ENCODE measurements at places on chromosomes 2 and 18.

DNA sequence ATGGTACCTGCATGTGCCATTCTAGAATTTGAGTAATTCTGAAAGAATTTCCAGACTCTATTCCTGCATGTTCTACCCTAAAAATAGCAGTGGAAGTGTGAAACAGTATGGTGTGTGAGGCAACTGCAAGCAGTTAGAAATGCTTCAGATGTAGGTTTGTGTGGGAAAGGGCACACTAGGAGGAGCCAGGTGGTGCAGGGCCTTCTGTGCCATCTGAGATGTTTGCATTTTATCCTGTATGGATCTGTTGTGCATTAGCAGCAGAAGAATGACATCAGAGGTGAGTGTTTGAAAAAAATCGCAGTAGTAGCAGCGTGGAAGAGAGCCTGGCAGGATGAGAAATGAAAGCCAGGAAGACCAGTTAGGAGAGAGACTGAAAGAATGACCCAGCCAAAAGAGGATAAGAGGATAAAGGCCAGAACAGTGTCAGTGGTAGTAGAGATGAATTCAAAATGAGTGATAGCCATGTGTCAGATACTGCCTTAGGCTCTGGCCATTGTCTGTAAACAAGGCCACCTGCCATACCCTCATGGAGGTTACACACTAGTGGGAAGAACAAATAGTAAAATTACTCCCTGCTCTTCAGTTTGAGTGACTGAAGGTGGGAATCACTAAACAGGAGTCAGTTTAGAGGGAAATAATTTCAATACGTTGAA is 142.2 kb downstream of the PKP4 start:
- DNase-seq: no peak

DNA sequence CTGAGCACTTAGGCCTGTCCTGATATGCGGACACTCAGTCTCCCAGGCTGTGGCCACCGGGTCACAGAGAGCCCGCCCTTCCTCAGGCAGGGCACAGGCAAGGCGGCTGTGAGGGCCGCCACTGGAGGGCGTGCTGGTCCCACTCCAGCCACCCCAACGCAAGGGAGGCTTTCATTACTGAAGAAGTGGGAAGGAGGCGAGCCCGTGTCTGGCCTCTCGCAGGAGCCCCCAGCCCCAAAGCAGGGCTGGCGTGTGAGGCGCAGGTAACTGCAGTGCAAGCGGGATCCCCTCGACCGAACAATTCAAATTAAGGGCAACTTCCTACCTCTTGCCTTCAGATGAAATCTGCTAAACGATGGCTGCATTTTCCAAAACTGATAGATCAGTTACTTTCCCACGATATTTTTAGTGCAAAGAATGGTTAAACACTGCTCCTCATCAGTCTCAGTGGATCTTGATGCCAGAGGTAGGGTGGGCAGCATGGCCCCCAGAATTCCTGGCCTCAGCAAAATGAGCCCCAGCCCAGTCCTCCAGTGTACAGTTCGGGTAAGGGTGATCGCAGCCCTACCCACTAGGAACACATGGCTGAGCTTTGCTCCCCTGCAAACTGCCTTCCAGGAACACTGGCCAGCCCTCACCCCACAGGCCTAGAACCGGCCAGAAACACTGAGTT is 97.2 kb downstream of the SEPTIN10 start:
- DNase-seq: no peak

DNA sequence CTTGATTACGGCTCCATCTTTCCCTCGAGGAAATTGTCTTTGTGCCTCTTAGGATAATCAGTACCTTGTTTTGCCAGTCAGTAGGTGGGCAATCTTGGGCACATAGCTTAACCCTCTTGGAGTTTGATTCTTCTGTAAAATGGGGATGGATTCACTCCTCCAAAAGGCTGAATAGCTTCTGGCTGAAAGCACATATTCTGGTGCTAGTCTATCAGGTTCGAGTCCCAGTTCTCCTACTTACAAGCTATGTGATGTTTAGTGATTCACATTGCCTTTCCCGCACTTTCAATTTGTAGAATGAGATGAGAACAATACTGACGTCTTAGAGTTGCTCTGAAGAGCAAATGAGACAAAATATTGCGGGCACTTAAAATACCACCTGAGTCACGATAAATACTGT is 43.9 kb downstream of the ATIC start:
- DNase-seq: no peak

- DNase-seq: no peak
These were observed 26.1 kb upstream of the STAT4 start for GRCh38 chr2:191176801-191177438.

GRCh38 chr2:54579682-54580620 is 123.8 kb downstream of the SPTBN1 start:
- DNase-seq: no peak

GRCh38 chr2:62197925-62198633 is 2.2 kb downstream of the B3GNT2 start:
- no peak for DNase-seq

Data from stimulated activated CD8-positive, alpha-beta memory T cell treated with anti-CD3 and anti-CD28 coated beads, Interleukin-15, amount 100 ng/mL, for 48 hours (primary cell).